Neural progenitor cell (in vitro differentiated cells): ENCODE measurements at places on chromosomes 5 and 9. TPM values are rescaled to one million over a fixed set of nuclear protein-coding genes. Genes with fewer than 3 reads are reported as not detected.

HABP4 gene
- 11.3 and 12.3 TPM in 2 replicates for total RNA-seq

N4BP3 gene
- total RNA-seq, result 4.1 and 12.8 TPM in 2 replicates

NUP214 gene
- total RNA-seq, result 21.1 and 37.6 TPM in 2 replicates

FRMPD1 gene
- total RNA-seq, result not detected in 2 replicates

FOXD4 gene
- 0.12 TPM in 1 of 2 replicates, not detected in the other for total RNA-seq

TGFBI gene
- total RNA-seq, result 9.5 and 16.4 TPM in 2 replicates

FCHSD1 gene
- total RNA-seq, result 8.7 and 17.6 TPM in 2 replicates

C8G gene
- total RNA-seq, result not detected in 2 replicates

DNA sequence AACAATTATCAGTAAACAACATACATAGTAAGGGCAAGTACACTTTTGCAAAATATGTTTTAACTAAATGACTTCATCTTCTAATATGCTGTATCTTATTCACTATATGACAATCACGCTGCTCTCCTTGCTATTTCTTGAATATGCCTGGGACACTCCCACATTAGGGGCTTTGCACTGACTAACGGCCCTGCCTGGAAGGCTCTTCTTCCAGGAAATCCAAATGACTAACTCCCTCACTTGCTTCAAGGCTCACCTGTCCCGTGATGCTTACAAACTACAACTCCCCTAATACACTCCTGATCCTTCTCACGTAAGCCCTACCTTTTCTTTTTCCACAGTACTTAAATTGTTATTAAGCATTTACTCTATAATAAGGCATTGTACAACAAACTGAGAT is 10.6 kb downstream of the ERP44 start:
- DNase-seq, result no peak

- DNase-seq, result no peak
Observed at GRCh38 chr9:113945784-113946183, 69.7 kb downstream of the ZNF618 start.

DNA sequence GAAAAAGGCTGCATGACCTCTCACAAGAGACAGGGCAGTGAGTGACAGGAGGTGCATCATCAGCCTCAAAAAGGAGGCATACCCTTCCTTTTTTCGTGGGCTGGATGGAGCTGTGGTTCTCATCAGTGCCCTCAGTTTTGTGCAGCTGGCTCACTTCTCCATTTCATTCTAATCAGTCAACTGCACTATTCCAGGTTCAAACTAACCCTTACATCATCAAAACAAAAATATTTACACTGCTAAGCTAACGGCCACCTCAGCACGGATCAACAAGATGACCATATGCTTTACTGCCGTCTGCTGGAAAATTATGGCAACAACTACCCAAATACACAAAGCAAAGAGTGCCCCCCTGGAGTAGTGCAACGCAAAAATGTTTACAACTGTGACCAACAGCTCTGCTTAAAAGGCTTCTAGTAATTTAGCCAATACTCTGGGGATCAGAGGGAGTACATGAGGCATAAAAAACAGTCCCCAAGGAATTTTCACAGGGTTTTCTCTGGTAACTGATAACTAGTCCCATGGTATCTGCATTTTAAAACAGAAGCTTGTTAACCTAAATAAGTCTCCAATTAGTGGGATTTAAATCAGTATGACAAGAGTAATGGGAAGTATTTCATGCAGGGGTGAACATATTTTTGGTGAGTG is 10.8 kb downstream of the KCNV2 start:
- peak; percentile 43 for DNase-seq

DNA sequence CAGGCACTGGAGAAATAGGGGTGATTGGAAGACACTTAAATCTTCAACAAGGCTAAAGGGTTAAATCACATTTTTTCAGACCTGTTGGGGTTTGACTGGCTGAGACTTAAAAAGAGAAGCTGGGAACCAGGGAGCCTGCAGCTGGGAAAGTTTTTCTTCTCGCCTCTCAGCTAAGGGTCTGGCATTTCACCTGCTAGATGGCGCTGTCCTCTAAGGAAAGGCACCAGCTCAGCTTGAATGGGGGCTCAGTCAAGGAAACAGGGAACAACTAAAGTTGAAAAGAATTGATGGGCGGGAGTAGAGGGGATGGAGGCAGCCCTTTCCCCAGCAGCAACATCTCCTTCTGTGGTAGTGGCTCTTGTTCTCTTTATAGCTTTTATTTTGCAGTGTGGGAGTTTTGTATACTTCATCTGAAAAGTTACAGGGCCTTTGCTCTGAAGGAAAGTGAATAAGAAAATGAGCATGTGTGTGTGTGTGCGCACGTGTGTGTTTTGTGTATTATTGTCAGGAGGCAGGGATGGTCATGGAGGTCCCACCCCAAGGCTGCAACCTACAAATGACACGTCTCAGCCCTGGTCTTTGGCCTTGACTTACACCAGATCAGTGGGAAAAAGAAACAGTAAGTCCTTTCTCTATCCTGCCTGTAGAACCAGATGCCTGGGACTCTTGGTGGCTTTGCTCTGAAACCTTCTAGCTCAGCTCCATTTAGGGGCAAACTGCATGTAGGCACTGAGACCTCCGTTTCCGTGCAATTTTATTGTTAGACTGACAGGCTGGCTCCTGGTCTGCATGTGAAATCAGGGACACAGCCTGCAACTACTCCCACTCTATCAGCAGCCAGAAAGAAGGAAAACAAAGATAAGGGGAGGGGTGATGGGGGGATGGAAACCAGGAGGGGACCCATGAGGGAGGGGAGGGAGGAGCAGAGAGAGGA is 316.2 kb upstream of the CLINT1 start:
- peak; percentile 92 for DNase-seq

- DNase-seq, result no peak
Observed at GRCh38 chr9:22415941-22416691, 30.5 kb upstream of the DMRTA1 start.

DNA sequence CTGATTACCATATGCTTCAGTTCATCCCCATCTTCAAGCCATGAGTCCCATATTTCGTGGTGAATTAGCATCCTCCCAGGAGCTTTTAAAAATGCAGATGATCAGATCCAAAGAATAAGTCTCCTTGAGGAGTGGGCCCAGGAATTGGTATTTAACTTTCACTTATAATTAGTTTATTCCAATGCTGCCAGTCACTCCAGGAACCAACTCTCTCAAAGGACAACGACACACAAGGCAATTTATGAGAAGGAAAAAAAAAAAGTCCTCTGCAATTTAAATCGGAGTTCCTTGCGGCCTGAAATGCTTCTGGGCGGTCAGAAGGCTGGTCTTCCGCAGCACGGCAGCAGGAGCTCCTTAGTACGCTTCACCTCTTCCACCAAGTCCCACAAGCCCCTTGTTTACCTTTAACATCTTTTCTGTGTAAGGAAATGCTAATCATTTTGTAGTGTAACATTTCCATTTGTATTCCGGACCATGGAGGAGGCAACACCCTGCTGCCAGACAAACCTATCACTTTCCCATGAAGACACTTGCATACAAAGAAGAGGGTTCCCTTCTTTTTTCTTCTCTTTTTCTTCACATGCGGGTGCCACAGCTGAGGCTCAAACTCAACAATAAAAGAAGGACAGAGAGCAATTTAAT is 16.3 kb upstream of the KCNV2 start:
- peak; percentile 34 for DNase-seq

DNA sequence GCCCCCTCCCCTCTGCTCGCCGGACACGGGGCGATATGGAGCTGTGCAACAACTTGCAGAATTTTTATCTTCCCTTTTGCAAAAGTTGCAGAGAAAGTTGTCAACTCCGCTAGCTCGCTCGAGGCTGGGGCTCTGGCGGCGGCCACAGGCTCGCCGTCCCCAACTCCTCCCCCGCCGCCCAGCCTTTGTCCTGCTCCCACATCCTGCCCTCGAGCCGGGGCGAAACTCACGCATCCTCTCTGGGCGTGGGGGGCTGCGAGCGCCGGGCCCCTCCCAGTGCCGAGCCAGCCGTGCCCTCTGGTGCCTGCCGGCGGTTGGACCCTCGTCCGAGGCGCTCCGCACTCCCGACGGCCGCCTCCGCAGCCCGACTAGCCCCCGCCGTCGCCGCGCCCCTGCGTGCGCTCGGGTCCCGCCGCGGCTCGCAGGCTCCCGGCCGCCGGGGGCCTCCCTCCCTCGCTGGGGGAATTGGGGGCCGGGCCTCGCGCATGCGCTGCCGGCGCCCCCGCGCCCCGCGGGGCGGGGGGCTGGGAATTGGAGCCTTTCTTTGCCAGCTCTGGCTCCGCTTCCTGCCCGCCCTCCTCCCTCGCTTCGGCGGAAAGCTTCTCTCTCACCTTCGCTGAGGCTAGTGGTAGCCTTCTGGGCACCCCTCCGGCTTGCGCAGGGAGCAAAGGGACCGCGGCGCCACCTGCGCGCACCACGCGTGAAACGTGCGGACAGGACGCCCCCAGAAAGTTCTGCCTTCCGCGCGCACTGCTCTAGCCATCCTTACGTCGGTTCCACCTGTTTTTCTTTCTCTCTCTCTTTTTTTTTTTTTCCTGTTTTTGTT is at the start of gene CCNJL:
TSS of gene CCNJL (minus strand) at position 431 of the 826 bp plus-strand sequence. CDS start 641 bp downstream, outside the sequence.
- DNase-seq, result peak; percentile 94

GRCh38 chr5:35438786-35439185 is 178.9 kb upstream of the SPEF2 start:
- no peak for DNase-seq

- peak; percentile 94 for DNase-seq
Observed at GRCh38 chr9:136245219-136246150, at the start of gene QSOX2. Gene QSOX2 (minus strand): TSS chr9:136245812. CDS start chr9:136245803, 9 bp downstream.

DNA sequence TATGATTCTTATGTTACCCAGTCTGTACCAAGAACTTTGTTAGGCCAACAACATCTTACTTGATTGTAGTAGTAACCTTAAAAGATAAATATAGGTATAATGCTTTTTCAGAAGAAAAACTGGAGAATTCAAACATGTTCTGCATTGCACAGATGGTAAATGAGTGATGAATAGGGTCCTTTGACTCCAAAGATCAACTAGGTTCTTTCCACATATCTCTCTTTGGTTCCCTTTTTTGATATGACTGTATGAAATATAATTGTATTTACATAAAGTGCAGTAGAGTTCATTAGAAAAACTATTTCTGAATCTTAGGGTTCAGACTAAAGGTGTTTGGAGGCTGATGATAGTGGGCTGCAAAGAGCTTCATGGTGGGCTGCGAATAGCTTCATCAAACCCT is 150.5 kb upstream of the CDKN2B start:
- no peak for DNase-seq

DNA sequence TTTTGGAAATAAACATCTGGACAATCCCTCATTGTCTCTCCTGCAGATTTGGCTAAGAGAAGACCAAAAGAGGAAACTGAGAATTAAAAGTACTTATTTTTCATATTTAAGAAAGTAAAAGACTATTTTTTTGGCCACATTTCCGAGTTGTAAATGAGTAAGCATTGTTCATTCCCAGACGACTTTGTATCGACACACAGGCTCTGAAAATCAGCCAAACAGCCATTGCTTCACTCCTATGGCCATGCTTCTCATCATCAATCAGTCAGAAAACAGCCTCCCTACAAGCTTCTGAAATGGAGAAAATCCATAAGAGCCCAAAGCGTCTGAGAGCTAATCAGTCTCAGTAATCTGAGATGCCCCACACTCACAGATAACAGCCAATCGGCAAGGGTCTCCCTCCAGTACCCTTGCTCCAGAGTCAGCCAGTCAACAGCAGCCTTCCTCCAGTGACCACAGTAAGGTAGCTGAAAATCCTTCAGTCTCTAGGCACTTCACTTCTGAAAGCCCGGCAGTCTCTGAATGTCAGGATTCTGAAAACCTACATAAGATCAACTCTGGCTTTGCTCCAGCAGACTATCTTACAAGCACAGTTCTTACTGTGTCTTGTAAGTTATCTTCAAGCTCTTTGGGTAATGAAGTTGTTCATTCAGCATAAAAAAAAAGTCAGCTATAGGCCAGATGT is 30.9 kb downstream of the CDO1 start:
- DNase-seq, result peak; percentile 77

- no peak for DNase-seq
Observed at GRCh38 chr5:120852222-120852860, 388.2 kb downstream of the PRR16 start.

DNA sequence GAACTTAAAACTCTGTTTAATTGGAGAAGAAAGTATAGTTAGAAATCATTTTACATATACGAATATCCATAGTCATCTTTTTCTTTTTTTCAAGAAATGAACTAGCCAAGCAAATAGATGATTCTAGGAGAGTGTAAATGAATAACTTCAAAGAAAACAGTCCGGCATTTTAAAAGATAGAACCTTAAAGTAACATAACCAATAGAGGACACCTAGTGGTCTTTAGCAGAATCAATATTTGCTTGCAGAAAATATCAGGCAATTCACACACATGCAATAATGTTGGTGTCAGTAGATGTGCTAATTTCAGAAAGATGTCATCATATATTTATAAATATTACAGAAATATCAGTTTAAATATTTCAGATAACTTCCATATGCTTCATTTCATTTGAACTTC is 57.1 kb downstream of the HCN1 start:
- DNase-seq, result no peak

DNA sequence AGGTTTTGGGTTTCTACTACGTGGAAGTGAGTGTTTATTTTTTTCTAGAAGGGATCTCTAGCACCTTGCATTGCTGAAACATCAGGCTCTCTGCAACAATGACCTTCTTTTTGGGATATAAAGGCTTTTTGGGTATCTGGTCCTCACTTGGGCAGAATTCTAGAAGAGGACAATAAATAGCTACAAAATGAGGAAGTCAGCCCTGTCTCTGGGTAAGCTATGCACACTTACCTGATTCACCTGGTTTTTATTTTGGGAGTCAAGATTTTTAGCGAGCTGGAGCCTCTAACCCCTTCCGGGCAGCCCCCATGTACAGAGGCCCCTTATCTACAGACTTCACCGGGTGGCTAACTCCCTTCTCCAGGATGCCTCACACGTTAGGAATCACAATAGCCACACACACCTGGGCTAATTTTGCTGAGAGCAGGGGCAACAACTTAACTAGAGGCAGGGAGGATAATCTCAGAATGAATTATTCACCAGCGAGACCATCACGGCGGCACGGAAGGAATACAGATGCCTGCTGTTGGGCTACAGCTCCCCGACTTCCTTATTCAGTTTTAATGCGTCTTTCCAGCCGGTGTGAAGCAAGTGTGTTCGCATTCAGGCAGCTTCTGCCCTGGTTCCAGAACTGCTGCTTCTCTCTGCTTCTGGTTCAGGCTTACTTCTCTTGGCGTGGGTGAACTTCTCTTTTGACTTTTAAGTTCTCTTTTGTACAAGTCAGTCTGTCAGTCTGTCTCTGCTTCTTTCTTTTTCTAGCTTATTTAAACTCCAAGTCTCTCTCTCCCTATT is 341.0 kb upstream of the PANK3 start:
- DNase-seq, result no peak

GRCh38 chr5:148791334-148791667 is 35.1 kb upstream of the ADRB2 start:
- no peak for DNase-seq

GRCh38 chr5:154325566-154325965 is 120.2 kb upstream of the SAP30L start:
- no peak for DNase-seq

GRCh38 chr5:66646570-66646969 is 50.4 kb downstream of the MAST4 start:
- no peak for DNase-seq

DNA sequence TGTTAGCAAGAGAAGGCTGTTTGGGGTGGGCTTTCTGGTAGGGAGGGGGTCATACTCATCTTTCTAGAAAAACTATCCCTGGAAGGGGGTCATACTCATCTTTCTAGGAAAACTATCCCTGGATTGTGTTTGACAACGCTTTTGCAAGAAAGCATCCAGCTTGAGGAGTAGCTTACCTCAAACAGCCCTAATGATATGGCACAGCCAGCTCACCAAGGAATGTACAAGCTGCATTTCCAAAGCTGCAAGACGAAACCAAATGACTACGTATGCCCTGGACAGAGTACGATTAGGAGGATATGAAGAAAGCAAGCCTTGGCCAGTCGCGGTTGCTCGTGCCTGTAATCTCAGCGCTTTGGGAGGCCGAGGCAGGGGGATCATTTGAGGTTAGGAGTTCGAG is 63.4 kb downstream of the KLF4 start:
- no peak for DNase-seq
